Upper lobe of right lung (tissue), 1 donor: ENCODE measurements at places on chromosomes 5 and 9.

- DNase-seq = peak; percentile 76
Measured at GRCh38 chr9:129486756-129487657, 133.9 kb downstream of the C9orf50 start.

DNA sequence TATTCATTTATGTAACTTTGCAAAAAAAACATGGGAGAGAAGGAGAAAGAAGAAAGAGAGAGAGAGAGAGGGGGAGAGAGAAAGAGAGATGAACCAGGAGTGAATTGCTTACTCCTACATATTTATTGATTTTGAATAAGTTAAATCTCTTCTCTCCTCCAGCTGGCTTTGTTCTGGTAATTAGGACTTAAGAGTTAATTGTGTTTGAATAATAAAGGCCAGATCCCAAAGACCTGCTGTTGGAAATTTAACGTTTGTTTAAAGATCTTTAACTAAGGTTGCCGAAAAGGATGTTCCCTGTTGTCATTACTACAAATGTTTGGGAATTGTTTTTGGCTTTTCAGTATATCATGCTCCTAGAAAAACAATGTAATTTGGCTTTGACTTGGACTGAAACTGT is 473.0 kb downstream of the TUSC1 start:
- no peak for DNase-seq

DNA sequence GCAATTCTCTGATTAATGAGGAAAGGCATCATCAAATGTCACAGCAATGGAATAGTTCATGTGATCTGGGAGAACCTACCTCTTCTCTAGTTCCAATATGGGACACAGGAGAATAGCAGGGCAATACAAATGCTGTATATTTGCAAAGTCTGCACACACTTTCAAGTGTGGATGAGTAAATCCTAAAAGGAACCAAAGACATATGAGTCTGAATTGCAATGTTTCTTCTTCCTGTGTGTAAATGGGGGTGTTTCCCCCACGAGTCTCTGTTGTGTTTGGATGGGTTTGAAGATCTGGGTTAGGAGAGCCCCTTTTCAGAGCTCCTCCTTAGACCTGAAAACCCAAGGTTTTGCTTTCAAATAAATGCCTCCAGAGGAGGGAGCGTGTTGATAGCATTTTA is 26.9 kb downstream of the SLC46A2 start:
- no peak for DNase-seq

- no peak for DNase-seq
Measured at GRCh38 chr5:126801174-126801991, 24.4 kb downstream of the LMNB1 start.

DNA sequence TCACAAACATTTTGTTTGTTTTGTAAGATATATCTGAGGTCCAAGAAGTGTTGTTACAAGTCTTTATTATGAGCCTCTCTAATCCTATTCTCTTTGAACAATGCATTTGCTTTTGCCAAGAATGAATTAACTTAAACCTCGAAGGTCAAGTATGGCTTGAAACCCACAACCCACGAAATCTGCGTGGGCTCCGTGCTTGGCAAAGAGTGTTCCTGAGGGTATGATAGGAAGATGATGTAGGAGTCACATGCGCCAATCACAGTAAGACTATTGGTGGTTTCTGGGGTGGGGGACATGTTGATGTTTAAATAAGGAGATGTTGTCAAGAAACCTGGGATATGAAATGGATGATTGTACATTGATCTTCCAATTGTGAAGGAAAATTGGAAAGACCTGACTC is 330.8 kb upstream of the RFX3 start:
- DNase-seq = no peak

- peak; percentile 86 for DNase-seq
Measured at GRCh38 chr5:181187500-181188213, 17.3 kb downstream of the TRIM7 start.

- no peak for DNase-seq
Measured at GRCh38 chr5:176850371-176851245, 40.2 kb downstream of the UNC5A start.

- no peak for DNase-seq
Measured at GRCh38 chr5:31270396-31270795, 76.9 kb downstream of the CDH6 start.

DNA sequence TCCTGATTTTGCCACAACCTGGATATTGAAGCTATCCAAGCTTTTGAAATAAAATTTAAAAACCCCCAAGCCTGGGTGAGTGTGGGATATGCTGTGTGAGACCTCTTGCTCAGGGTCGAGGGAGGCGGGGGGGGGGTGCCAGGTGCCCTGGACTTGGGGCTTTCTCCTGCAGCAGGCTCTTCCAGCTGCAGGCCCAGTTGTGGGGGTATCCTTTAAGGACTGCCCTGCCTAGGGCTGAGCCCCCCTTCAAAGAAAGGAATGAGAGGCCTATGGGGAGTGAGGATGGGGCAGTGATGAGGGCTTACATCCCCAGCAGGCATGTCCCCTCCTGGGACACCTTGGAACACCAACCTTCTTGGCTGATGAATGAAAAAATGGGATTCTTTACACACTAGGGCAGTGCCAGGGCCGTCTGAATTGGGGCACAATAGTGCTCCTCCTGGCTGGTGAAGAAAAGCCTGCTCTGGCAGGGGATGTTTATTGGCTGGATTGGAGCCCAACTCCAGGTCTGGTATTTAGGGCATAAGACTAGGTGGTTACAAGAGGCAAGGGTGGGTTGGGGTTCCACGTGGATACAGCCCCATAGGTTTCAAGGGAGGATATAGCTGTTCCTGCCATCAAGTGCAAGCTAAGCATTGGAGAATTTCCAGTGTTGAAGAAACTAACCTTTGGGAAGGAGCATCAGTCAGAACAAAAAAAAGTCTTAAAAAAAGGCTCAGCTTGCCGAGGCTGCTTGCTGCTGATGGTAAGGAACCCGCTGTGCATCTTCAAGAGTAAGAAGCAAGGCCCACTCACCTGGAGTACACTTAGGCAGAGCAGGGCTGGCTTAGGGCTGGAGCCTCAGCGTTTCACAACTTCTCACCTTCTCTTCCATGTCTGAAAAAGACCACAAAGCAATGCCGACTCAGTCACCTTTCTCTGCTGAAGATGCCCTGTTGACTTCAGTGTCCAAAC is 7.0 kb downstream of the HNRNPAB start:
- no peak for DNase-seq

- no peak for DNase-seq
Measured at GRCh38 chr9:110952540-110952859, 85.8 kb downstream of the LPAR1 start.

GRCh38 chr5:20470997-20471396 is 483.0 kb upstream of the CDH18 start:
- no peak for DNase-seq

DNA sequence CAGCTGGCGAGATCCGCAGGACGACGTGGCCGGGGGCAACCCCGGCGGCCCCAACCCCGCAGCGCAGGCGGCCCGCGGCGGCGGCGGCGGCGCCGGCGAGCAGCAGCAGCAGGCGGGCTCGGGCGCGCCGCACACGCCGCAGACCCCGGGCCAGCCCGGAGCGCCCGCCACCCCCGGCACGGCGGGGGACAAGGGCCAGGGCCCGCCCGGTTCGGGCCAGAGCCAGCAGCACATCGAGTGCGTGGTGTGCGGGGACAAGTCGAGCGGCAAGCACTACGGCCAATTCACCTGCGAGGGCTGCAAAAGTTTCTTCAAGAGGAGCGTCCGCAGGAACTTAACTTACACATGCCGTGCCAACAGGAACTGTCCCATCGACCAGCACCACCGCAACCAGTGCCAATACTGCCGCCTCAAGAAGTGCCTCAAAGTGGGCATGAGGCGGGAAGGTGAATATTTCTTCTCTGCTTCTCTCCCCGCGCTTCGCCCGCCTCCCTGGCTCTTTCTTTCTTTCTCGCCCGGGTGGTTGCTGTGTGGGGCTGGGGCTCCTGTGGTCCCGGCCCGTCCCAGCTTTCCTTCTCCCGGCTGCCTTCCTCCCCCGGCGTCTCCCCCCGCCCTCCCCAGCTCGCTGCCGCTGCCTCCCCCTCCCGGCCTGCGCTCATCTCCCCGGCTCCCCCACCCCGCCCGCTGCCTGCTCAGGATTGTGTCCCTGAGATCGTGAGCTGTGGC is 2.2 kb downstream of the NR2F1 start:
- DNase-seq = no peak

GRCh38 chr9:6901180-6901579 is 143.4 kb downstream of the KDM4C start:
- DNase-seq = no peak

DNA sequence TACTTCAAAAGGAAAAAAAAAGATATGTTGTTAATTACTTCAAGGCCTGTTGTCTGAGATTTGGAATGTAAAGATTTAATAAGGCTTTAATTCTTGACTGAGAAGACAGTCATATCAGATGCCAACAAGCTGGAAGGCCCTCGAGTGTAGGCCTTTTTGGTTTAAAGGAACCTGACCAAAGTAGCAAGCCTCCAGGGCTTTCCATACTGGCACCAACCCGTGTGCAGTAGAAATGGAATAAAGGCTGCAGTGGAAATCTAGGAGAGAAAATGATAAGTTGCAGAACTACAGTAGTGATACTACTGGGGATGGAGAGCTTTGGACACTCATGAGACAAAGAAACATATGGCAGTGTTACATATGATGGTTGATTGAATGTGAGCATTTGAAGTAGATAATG is 358.0 kb downstream of the TAF11L14 start:
- no peak for DNase-seq

DNA sequence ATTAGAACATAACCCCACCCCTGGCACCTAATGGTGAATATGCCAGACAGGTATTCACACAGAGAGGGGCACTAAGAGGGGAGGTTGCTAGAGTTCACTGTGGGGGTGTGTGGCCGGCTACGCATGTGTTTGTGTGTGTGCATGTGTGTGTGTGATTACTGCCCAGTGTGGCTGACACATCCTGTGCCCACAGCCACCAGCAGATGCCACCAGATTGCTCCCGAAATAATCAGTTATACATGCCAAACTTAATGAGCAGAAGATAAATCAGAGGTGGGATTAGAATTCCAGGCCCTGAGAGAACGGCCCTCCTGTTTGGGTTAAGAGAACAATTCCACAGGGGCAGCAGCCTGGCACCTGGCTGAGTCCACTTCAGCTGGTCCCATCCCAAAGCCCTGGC is 91.8 kb upstream of the TBCA start:
- no peak for DNase-seq

- DNase-seq = no peak
Measured at GRCh38 chr9:88567870-88568269, 32.9 kb downstream of the NXNL2 start.

DNA sequence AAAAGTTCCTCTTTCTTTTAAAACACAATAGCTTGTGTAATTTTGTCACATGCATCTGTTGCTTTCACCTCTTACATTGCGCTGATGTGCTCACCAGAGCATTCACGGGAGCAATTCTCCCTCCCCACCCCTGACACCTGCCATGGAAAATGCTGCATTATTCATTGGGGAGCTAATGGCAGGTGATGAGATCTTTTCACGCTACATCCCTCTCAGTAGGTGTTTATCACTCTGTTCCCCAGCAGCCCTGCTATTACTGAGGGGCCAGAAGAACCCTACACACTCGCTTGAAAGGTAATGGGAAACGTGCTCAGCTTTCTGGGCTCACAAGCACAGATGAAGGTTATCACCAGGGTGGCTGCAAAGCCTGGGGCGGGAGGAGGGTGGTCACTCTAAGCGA is 398.0 kb downstream of the PSAT1 start:
- DNase-seq = no peak

- peak; percentile 53 for DNase-seq
Measured at GRCh38 chr5:1318659-1319251, 23.9 kb upstream of the TERT start.

- no peak for DNase-seq
Measured at GRCh38 chr9:123716339-123716945, 213.5 kb downstream of the DENND1A start.

GRCh38 chr9:27194401-27195091 is 85.5 kb downstream of the TEK start:
- no peak for DNase-seq

DNA sequence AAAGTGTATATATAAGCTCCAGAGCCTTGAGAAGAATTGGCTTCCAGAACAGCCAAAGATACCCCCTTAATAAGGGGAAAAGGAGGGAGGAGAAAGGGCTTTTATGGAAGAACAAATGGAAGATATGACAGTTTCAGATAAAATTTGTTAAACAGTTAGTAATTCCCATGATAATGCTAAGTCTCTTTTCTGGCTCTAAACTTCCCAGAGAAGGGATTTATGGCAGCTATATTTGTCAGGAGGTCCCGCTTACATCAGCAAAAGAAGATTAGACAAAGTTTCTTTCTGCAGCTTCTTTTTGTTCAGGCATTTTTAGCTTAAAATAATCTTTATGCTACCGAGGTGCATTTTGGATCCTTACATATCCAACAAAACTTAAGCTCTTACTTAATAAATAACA is 14.3 kb upstream of the SLC36A3 start:
- DNase-seq = no peak

GRCh38 chr9:134438195-134438788 is 112.0 kb downstream of the RXRA start:
- DNase-seq = peak; percentile 81

- DNase-seq = no peak
Measured at GRCh38 chr5:73822989-73823339, 197.0 kb downstream of the ARHGEF28 start.

- no peak for DNase-seq
Measured at GRCh38 chr5:127586811-127587210, 62.1 kb upstream of the CTXN3 start.

- no peak for DNase-seq
Measured at GRCh38 chr9:108698801-108699200, 157.0 kb downstream of the ACTL7B start.

GRCh38 chr9:89432986-89433530 is 64.9 kb downstream of the SEMA4D start:
- no peak for DNase-seq

GRCh38 chr5:73946919-73947602 is 321.1 kb downstream of the ARHGEF28 start:
- DNase-seq = no peak

GRCh38 chr5:74636149-74636548 is 4.4 kb downstream of the ENC1 start:
- no peak for DNase-seq

GRCh38 chr5:669111-669841 is 23.9 kb downstream of the TPPP start:
- DNase-seq = peak; percentile 65

- DNase-seq = no peak
Measured at GRCh38 chr9:7293091-7293490, 506.5 kb downstream of the DMAC1 start.

- no peak for DNase-seq
Measured at GRCh38 chr5:4989118-4989517, 151.0 kb upstream of the ADAMTS16 start.

- no peak for DNase-seq
Measured at GRCh38 chr5:151154931-151155774, 2.4 kb downstream of the ANXA6 start.

- no peak for DNase-seq
Measured at GRCh38 chr5:172002840-172003512, 3.5 kb downstream of the FBXW11 start.

DNA sequence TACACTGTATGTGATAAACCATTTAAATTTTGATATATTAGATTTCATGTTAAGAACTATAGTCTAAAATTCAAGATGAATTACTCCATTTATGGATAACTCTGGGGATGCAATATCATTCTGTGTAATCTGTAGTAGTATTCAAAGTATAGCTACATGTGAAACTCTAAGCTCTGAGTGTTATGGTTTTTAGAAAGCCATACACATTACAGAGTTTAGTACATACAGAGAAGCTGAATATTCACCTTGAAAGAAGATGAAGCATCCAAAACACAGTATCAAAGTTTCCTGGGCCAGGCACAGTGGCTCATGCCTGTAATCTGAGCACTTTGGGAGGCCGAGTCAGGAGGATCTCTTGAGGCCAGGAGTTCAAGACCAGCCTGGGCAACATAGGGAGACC is 25.0 kb downstream of the ABHD17B start:
- no peak for DNase-seq

- DNase-seq = no peak
Measured at GRCh38 chr5:118988866-118989180, 476 bp upstream of the DTWD2 start.
